Muscle of leg (tissue), 16 donors: ENCODE measurements at places on chromosomes 4 and X.

GRCh38 chrX:67648361-67648760 is 104.5 kb downstream of the AR start:
- DNase-seq = peak; percentile 1

- DNase-seq = no peak
These were observed 173.6 kb downstream of the AFAP1 start for GRCh38 chr4:7766086-7766485.

- no peak for DNase-seq
These were observed 30.8 kb downstream of the CPLX1 start for GRCh38 chr4:794900-795725.

GRCh38 chrX:55742649-55743048 is 25.1 kb downstream of the RRAGB start:
- no peak for DNase-seq

DNA sequence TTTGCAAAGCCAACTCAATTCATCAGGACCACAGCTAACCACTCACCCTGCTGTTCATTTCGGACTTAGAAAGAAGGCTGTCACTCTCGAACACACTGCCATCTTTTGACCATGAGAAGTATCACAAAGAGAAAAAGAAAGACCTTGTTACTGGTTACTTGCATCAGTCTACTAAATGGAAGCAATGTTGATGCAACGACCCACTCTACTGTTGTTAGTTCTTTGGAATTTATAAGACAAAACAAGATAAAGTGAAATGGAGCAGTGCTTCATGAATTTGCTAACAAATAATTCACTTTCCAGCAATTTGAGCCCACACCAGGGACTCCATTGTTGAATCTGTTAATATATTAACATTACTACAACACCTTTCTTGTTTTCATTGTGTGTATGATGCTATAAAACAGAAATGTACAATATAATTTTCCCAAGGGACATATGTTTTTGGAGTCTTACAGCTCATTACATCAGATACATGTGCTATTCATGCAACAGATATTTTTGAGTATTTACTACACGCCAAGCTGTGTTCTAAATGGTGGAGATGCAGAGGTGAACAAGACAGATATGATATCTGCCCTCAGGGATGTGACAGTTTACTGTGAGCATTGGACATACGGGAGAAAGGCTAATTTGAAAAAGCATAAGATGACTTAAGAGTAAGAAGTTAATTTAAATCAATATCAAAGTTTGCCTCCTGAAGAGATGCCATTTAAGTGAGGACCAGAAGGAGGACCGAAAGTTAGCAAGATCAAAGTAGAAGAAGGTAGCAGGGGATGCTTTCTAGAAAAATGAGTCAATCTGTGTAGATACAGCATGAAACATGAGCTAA is 87.2 kb downstream of the AREG start:
- DNase-seq = peak; percentile 56

GRCh38 chr4:107349732-107350131 is 313.6 kb upstream of the DKK2 start:
- DNase-seq = no peak

DNA sequence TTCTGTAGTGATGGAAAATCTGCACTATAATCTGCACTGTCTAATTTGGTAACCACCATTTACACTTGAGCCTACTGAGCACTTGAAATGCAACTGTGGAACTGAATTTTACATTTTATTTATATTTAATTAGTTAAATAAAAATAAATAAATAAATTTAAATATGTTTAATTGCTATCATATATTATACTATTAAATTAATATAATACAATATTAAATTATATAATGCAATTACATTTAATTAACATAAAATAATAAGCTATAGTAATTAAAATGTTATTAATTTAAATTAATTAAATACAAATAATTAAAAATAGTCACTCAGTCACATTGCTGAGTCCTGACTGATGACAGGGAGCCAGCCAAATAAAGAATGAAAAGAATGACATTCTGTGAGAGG is 170.2 kb upstream of the F9 start:
- no peak for DNase-seq
